Stimulated activated CD8-positive, alpha-beta memory T cell treated with anti-CD3 and anti-CD28 coated beads, Interleukin-4, amount 100 ng/mL, for 24 hours (primary cell): ENCODE measurements at places on chromosomes 2 and 18.

GRCh38 chr2:216245391-216245975, 126.8 kb downstream of the MARCHF4 start:
- no peak for DNase-seq

DNA sequence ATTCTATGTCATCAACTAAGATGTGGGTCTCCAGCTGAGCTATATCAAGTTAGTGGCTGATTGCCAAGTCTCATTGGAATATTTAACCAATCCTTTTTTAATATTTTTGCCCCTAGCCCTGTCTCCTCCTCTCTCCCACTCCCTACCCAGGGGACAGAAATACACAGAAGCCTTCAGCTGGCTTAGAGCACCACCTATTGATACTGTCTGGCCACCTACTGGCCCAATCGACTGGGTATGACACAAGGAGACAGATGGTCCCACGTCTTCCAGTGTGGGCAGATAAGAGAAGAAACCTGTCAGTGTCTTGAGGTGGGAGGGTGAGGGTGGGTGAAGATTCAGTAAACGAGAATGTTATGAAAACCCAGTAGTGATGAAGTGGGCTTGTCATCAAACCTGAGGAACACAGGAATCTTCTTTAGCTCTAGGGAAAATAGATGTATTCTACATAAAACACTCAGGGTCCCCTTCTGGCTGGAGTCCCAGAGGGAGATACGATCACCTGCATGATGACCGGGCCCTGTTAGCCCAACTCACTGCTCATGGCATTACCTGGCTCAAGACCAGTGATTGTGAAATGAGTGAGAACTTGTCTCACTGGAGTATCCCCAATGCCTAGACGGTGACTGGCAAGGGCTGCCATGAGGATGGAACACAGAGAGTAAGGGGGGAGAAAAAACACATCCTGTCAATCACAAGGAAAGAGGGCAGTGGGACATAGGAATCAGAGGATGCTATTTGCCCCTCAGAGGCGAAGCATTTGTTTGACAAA, 26.7 kb downstream of the POLR1A start:
- no peak for DNase-seq

DNA sequence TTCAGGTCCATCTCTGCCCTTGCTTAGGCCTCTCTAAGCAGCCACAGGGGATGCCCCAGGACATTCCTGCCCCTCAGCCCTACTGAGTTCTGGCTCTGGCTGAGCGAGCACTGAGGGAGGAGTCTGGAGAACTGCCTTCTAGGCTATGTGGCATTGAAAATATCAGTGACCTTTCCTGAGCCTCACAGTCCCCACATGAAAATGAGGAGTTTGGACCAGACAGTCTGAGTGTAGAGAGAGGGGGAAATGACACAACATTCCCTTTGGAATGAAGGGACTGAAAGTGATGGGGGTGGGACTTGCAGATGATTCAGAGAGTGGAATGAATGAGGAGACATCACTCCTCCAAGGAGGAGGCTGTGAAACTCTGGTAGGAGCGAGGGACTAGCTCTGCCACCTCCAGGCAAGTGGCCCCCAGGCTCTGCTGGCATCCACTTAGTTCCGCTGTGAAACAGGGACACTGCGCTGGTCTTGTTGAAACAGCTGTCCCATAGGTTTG, 8.0 kb downstream of the TNS1 start:
- no peak for DNase-seq

- no peak for DNase-seq
These were observed 35.1 kb downstream of the NLRC4 start for GRCh38 chr2:32229635-32230034.

DNA sequence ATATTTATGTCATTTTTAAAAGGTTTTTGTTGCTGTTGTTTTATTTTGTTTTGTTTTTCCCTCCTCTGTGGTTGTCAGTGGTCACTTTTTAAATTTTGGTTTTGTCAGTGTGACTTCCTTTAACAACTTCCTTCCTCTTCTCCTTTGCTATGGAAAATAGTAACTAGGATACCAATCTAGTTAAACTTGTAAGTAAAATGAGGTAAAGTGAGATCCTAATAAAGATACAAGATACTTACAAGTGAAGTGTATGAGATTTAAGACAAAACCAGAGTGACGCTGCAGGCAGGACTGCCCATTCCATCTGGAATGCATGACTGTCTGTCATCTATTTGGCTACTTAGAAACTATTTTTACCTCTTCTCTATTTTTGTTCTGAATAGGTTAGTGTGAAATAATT, 30.6 kb upstream of the CREB1 start:
- DNase-seq: no peak

- DNase-seq: no peak
These were observed 36.9 kb downstream of the NAPG start for GRCh38 chr18:10562773-10563160.

- DNase-seq: no peak
These were observed 82.1 kb upstream of the REV1 start for GRCh38 chr2:99571954-99572353.

DNA sequence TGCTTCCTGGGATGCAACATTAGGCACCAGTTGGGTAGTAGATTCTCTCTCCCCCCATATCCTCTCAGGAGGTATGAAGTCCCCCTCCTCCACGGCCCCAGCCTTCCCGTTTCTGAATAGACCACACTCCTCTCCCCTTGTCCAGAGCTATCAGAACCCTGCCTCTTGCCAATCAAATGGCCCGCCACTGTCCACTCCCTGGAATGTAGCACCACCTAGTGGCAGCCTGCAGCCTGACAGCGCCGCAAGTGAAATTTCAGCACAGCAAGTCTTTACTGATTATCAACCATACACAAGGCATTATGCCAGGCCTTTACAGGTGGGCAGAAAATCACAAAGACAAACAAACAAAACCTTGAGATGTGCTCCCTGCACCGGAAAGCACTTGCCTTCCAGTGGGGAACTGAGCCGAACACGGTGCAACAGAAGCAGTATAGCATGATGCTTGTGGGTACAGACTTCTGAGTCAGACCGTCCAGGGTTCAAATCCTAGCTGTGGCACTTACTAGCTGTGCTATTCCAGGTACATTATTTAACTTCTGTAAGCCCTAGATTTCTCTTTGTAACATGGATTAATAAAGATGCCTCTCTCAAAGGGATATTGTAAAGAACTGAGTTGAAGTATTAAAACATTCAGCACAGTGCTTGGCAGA, 174.0 kb downstream of the SMAD2 start:
- DNase-seq: peak; percentile 19

DNA sequence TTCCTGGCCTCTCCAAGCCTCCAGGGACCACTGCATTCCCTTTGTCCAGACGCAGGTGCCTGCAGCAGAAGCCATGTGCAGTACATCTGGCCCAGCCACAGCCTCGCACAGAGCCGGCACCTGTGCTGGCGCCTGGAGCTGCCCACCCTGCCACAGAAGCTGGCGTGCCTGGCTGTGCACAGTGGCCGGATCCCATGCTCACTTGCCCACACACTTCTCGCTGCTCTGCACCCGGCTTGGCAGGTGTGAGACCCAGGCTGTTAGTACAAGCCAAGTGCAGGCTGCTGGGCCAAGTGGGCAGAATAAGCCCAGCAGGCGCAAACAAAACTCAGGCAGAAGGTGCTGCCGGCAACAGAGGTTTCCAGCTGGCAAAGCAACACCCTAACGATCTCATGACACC, 124.5 kb upstream of the CCDC150 start:
- no peak for DNase-seq

- DNase-seq: no peak
These were observed 250.4 kb upstream of the DSEL start for GRCh38 chr18:67766930-67767329.

- no peak for DNase-seq
These were observed 506.1 kb upstream of the FAM98A start for GRCh38 chr2:34105006-34105767.
